Stimulated activated CD4-positive, alpha-beta T cell treated with anti-CD3 and anti-CD28 coated beads, Interleukin-12 subunit alpha, Interleukin-12 subunit beta, amount 100 ng/mL, for 24 hours (primary cell): ENCODE measurements at places on chromosomes 3 and 15.

- DNase-seq: no peak
These were observed 7.4 kb downstream of the SQOR start for GRCh38 chr15:45641999-45642932.

GRCh38 chr3:121493431-121493830 is 52.4 kb downstream of the POLQ start:
- DNase-seq: no peak

DNA sequence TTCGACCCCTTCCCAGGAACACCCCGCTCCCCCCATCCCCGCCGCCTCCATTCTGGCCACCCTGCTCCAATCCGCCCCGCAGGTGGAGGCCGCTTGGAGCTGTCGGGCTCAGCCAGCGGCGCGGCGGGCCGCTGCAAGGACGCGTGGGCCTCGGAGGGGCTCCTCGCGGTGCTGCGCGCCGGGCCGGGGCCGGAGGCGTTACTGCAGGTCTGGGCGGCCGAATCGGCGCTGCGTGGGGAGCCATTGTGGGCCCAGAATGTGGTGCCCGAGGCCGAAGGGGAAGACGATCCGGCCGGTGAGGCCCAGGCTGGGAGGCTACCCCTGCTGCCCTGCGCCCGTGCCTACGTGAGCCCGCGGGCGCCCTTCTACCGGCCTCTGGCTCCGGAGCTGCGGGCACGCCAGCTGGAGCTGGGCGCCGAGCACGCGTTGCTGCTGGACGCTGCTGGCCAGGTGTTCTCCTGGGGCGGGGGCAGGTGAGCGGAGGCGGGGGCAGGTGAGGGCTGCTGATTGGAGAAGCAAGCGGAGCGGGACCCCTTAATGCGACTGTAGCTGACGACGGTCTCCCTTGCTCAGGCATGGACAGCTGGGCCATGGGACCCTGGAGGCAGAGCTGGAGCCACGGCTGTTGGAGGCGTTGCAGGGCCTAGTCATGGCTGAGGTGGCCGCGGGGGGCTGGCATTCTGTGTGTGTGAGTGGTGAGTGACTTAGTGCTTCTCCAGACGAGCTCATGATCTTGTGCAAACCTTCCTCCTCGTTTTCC is 2.5 kb downstream of the RCCD1 start:
- no peak for DNase-seq

GRCh38 chr15:39934397-39935071 is 619 bp downstream of the EIF2AK4 start:
- no peak for DNase-seq

GRCh38 chr3:163438760-163439159 is 1639.5 kb downstream of the SI start:
- DNase-seq: no peak

DNA sequence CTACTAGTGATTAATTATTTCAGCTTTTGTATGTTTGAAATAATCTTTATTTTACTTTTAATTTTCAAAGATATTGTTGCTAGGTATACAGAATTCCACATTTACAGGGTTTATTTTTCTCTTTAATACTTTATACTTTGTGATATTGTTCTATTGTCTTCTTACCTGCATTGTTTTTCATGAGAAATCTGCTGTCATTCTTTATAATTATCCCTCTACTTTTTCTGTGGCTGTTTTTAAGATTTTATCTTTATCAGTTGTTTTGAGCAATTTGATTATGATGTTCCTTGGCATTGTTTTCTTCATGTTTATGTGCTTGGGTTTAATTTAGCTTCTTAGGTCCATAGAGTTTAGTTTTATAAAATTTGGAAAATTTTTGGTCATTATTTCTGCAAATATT is 168.6 kb downstream of the DTWD1 start:
- no peak for DNase-seq

GRCh38 chr3:37773911-37774310 is 87.8 kb upstream of the CTDSPL start:
- no peak for DNase-seq

DNA sequence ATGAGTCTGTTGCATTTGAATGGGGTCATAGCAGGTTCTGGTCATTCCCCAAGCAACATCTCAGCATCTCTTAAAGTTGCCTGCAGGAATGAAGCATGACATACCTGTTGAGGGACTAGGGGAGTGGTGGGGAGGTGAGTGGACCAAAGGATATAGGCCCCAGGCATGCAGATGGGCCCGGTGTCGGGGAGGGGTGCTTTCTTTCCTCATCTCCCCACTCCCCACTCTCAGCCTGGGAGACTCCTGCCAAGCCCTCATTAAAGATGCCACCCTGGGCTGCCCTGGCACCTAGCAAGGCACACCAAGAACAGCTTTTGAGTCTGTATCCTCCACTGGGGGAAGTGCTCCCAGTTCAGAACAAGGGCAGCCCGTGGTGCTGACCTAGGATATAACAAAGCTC is 54.2 kb downstream of the GRIP2 start:
- no peak for DNase-seq

DNA sequence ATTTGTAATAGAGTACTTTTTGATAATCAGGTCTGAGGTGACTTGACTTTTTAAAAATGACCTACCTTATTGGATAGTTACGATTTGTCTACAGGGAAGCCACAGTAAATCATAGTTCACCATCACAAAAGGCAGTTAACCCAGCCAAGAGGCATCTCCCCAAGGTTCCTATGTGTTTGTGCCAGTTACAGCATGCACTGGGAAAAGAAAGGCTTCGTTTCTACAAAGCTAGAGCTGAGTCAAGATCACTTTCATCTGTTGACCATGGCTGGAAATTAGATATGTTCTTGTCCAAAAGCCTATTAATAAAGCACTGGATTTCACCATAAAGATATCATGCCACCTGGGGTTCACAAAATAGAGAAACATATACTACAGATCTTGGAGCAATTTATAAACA is 139.9 kb downstream of the GREM1 start:
- DNase-seq: no peak

- no peak for DNase-seq
These were observed 92.8 kb upstream of the DCBLD2 start for GRCh38 chr3:98994128-98994762.

DNA sequence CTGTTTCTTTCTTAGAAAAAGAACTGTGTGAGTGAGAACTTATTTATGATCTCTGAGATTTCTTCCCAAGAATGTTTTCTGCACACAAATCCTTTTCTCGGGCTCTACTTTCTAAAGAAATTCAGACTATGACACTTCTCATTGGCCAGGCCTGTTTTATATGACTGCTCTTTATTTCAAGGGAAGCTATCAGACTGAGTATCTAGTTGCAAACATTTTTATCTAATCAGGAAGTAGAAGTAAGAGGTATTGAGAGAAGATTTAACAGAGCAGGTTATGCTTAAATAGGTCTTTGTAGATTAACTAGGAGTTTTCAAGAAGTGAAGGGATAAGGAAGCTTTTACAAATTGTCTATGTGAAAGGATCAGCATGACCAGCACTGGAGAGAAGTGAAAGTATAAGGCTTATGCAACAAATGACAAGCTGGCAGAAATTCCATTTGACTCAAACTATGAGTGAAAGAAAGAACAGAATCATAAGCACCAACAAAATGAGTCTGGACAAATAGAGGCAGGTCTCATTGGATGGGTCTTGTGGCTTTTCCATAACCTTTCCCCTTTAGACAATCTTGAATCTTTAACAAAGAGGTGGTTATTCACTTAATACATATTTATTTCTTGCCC is 71.9 kb upstream of the CHL1 start:
- no peak for DNase-seq

DNA sequence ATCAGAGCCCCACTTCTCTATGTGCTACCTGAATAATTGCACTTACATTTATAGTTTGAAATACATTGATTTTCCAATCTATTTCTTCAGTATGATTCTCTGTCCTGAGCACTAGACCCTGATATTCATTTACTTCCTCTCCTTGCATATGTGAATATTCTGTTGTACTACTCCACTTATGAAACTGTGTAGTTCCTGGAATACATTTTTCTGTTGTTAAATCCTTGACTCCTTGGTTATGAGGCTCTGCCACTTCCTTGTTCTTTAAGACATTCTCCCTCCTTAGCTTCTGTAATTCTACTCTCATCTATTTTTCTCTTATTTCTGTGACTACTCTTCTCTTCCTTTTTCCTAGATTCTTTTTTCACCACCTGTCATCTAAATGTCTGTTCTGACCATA is 12.9 kb upstream of the MGA start:
- no peak for DNase-seq

DNA sequence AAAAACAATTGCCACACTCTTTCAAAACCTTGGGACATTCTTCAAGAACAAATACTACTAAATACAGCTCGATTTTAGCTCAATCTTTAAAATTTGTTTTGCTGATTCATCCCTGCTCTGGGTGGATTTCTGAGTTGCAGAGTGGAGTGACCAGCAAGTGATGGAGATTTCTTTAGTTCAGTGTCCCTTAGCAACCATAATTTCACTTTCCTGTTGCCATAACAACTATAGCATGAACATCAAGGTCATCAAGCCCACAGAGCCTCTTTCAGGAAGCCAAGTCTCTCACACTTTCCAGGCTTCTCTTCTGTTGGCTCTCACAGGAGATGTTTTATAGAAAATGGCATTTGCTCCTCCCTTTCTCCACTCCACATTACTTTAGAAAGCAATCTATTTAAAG is 597.2 kb upstream of the ADAMTS9 start:
- DNase-seq: no peak

DNA sequence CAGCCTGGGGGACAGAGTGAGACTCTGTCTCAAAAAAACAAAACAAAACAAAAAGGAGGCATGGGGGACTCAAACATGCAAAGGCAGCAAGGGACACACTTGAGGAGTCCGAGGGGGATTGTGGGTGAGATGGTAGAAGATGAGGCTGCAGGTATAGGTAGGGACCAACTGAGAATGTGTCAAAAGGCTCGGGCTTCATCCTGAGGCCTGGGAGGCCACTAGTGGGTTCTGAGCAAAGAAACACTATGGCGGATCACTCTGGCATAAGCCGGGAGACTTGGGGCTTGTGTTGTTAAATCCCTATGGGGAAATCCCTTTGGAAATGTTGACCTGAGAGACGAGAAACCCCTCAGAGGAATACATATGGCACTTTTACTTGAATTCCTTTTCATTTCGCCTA is 21.2 kb downstream of the ZNF710 start:
- DNase-seq: no peak

DNA sequence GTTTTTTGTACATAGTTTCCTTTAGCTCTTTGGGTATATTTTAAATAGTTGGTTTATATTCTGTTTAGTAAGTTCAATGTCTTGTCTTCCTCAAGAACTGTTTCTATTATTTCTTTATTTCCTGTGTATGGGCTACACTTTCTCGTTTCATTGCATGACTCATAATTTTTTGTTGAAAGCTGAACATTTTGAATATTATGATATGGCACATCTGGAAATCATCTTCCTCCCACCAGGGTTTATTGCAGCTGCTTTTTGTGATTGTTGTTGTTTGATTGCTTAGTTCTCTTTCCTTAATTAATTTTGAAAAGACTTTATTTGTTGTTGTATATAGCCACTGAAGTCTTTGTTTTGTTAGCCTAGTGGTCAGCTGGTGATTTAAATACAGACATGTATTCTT is 43.8 kb downstream of the LSM3 start:
- no peak for DNase-seq

GRCh38 chr3:184740509-184741258 is 28.8 kb upstream of the MAGEF1 start:
- DNase-seq: no peak

DNA sequence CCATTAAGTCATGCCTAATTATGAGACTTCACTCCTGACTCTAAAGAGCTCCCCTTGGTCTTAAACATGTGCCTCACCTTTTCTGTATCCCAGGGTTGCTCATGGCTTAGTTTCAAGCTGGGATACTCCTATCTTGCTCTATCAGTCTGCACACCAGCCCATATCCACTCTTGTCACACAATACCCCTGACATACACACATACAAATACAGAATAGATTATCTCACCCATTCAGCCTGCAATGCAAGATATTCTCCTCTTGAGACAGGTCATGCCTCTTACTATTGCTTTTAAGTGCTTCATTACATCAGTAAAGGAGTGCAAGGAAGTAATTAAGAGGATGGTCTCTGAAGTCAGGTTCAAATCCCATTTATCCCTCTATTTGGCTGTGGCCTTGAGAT is 587.3 kb downstream of the IGSF11 start:
- DNase-seq: no peak

DNA sequence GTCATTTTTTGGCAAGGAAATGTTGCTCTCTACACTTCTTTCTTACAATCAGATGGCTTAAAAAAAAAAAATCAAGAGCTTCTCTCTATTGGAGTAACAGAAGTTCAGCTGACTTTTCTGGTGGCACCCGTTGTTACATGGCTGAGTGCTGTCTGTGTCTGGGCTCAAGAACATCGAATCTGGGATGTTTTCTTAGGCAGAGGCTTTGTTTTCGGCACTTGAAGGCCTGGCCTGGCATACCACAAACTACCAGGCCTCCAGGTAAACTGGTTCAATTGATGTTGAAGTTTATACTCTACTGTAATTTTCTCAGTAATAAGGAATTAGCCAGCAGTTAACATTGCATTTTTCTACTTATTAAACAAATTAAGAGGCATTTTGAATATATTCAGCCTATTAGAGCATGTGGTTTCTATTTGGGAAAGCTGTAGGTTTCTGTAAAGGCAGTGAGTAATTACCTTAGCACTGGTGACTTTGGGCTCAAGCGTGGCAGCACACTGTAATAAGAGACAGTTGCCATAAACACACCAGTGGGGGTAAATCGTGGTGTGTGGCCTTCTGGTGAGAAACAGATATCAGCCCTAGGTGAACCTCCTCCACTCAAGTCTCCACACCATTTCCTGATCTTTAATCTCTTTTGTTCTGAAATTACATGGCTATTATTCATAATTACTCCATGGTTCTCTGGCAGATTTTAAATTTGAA is 544.7 kb downstream of the MECOM start:
- no peak for DNase-seq

DNA sequence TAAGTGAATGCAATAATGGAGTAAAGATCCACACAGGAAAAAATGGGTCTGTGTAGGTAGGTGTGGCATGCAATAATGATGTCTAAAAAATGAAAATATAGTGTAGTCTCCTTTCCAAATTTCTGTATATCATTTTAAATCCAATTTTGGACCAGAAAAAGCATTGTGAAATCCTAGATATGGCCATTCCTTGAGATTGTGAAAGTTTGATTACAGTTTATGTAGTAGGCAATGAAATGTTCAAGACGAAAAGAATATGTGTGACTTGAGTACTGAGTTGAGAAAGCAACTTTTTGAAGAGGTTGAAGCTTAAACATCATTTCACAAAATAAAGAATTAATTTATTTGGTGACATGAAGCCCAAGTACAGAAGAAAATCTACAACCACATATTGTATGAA is 698.7 kb downstream of the EPHA3 start:
- DNase-seq: no peak

- DNase-seq: no peak
These were observed 71.3 kb downstream of the PTPRG start for GRCh38 chr3:61632568-61633175.

DNA sequence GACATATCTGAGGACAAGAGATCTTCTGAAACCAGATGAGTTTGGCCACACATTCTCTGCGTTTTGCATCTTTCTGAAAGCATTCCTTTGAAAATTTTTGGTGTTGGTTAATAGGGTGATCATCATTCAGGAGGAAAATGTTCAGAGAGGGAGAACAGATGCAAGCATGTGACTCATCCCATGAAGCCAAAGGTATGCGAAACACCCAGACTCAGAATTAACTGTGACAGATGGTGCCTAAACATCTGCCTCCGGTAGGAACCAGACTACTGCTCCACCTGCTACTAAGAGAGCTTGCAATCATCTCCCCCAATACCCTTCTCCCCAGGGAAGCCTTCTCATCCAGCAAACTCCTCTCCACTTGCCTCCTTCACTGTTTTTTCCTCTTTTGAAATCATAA is 46.2 kb downstream of the TRIM69 start:
- DNase-seq: no peak

- DNase-seq: no peak
These were observed 484.2 kb downstream of the MECOM start for GRCh38 chr3:169179321-169179720.

- no peak for DNase-seq
These were observed 55.1 kb downstream of the GPR160 start for GRCh38 chr3:170092907-170093306.
